ENCODE measurements at places on chromosomes 7 and 10. TPM values are rescaled to one million over a fixed set of nuclear protein-coding genes. Genes with fewer than 3 reads are reported as not detected.

DNA sequence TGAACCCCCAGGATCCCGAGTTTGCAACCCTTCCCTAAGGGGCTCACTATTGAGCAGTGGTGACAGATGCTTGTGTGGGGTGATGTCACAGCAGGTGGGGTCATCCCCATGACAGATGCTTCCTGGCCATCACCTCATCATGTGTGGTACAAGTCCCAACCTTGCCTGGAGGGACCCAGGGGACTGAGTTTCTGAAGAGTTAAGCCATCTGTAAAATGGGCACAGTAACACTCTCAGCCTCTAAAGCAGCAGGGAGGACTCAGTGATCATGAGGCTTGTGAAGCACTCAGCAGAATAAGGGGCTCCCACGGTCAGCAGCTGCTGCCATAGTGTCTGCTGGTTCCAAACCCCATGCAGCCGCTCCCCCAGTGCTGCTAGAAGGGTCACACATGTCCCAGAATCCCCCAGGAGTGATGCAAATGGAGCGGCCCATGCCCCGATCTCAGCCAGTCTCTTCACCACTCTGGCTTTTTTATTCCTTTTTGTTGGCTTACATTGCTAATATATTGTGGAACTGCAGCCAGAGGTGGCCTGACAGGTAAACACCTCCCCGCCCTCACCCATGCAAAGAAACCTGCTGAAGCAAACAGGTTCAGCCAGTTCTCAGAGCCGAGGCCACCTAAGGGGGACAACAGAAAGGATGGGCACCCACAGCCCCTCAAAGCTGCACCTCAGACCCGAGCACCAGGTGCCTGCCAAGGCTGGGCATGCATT, 102.1 kb upstream of the PDGFA start:
- DNase-seq: peak; percentile 78

- no peak for DNase-seq
Measured at GRCh38 chr7:116738378-116738777, 66.4 kb downstream of the MET start.

DNA sequence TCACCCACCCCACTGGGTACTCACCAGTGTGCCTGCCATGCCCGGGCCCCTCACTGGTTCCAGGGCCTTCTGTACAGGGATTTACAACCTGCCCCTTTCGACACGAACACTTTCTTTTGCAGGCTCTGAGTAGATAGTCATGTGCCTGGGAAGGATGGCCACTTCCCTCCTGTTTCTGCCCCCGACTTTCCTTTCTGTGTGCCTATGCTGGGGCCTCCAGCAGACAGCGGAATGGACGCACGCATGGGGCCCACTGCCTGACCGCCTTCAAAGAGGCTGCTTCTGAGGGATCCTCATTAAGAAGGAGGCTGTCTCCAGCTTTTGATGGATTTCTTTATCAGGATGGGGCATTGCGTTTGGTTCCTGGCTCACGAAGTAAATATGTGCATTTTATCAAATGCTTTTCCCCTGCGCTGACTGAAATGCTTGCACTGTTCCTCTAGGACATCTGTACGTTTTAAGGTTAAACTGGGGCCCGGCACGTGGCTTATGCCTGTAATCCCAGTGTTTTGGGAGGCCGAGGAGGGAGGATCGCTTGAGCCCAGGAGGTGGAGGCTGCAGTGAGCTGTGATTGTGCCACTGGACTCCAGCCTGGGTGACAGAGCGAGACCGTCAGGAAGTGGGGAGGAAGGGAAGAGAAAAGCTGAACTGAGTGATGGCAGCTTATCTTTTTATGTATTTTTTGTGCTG, 29.4 kb upstream of the NKX6-2 start:
- no peak for DNase-seq

- DNase-seq: no peak
Measured at GRCh38 chr7:97630116-97630515, 101.8 kb upstream of the TAC1 start.

DNA sequence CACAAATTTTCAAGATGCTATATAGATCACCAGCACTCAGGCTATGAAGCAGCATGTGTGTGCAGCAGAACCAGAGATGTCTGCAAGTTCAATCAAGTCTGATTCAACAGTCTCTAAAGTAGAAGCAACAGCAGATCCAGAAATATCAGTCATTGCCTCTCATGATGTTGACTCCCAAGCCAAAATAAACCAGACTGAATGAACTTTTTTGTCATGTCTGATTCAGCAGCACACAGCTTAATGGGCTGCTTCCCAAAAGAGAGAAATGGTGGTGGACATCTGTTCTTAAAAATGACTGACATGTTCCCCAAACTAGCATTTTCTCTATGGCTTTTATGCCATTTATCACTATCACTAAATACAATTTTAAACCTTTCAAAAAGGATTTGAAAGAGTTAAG, 53.8 kb downstream of the TMEM26 start:
- no peak for DNase-seq

DNA sequence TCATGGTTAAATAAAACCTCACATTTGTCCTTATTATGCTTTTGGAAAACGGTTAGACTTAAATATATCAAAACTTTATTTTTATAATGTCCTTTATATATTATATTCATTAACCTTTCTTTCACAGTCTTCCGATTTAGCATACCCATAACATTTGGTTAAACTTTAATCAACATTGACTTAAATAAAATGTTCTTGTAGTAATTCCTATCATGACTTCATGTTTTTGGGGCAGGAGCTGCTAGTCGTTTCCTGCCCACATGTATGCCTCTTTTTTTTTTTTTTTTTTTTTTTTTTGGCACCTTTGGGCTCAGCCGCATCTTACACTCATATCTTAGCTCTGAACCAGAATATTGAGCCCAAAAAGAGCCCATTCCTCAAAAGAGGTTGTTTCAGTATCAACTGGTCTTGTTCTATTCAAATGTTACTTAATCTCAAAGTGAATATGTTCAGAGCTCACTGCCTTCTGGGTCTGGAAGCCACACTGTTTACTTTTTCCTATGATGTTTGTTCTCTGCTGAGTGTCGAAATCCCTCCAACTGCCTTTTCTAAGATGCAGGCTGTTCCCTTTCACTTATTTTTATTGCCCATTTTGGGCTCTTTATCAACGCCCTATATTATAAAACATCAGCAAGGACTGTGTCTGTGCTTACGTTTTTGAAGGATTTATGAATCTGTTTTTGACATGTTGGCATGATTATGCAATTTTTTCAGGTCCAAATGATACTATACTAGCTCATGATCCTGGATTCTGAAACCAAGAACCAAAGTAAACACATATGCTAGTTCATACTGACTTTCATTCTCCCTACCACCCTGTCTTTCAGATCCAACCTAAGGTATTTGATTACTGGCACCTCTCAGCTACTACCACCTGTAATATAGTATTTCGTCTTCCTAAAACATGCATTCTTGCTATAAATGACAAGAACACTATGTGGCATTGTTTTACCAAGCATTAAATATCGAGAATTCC, 914.4 kb downstream of the PCDH15 start:
- DNase-seq: no peak

DNA sequence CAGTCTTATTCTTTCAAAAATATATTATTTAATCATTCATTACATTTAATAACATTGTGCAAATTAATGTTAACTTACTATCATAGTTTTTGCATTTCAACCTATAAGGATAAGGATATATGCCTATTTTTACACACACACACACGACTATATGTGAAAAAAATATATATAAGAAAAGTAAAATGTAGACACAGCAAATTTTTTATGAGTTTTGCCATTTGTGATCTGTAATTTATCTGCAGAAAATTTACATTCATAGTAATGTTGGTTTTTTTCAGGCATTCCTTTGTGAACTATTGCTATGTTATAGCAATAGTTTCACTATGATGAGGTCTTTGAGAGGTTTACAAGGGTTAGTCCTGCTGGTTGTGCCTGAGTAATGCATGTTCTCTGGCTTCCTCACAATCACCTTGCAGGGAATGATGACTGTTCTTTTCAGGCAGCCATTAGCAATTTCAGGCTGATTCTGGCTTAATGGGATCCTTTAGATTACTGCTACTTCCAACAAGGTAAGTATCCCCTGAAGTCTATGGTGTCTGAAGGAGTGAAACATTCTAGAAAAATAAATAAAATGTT, 183.7 kb upstream of the CDK1 start:
- DNase-seq: no peak

DNA sequence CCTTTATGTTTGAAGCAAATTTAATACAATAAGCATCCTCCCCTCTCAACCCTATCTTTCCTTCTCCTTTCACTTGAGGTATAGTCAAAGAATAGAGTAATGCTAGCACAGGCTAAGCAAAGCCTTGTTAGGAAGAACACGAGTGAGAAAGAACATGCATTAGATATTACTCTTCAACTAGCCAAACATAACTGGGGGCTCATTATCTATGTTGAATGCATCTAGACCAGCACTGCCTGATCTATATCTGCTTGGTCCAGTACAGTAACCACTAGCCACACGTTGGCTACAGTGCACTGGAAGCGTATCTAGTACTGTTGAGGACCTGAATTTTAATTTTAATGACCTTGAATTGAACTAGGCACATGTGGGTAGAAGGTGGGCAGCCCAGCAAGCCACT, 21.0 kb downstream of the SFMBT2 start:
- no peak for DNase-seq

GRCh38 chr7:149773446-149774236, at the start of gene ZNF467:
TSS of gene ZNF467 (minus strand) at chr7:149773588. CDS start at chr7:149771032, 2,556 bp downstream.
- DNase-seq: no peak

- no peak for DNase-seq
Measured at GRCh38 chr7:155396661-155397060, 61.3 kb upstream of the EN2 start.

- no peak for DNase-seq
Measured at GRCh38 chr7:54429111-54429510, 113.1 kb upstream of the VSTM2A start.

DNA sequence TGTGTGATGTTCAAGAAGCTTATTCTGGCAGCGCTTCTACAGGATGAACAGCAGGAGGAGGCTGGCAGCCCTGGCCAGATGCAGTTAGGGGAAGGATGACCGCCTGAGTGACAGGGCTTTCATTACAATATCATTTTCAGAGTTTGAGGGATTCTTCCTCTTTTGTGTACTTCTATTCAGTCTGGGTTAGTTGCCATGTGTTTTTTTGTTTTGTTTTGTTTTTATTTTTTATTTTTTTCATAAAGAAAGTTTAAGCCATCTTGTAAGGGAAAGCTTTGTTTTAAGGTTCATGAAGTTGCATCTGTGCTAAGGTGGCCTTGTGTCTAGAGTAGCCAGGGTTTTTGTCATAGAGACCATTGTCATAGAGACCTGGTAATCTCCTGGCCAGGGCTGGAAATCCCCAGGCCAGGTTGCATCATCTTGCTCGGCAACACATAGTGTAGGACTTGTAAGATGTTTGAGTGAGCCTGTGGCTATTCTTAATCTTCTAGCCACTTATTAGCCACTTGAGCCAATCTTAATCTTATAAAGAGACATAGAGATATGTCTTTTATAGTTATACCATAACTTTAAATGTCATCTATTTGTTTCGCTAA, 230.5 kb upstream of the TMEM229A start:
- DNase-seq: no peak

DNA sequence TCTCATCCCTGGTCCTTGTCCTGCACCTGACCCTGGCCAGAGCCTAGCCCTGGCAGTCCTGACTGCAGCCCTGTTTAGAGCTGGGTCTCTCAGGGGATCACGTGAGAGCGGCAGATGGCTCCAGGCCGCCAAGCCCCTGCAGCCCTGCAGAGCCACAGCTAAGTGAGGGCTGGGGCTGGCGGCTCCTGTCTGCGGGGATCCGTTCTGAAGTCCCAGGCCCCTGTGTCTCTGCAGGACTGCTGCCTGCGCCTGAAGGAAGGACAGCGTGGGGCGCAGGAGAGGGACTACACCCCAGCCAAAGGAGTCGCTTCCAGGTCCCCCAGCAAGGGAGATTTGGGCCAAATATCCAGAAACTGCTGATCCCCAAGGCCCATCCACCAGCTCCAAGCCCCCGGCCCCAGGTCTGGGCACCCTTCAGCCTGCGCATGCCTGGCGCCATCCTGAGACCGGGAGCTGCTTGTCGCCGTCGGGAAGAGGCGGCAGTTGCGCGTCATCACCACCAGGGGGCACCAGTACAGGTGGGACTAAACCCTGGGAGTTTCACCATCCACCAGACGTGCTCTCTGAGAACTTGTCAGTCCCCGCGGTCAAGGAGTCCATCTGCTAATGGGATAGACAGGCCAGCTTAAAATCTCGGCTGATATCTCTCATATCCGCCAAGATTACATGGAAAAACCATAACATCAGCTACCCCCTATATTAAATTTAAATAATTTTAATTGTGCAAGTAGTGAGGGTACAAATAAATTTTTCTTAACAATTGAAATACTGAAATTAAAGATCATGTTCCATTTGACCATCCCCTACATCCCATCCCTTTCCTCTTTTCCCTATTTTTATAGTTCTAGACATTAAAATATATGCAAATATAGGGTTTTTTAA, 25.1 kb upstream of the GHRHR start:
- DNase-seq: no peak

DNA sequence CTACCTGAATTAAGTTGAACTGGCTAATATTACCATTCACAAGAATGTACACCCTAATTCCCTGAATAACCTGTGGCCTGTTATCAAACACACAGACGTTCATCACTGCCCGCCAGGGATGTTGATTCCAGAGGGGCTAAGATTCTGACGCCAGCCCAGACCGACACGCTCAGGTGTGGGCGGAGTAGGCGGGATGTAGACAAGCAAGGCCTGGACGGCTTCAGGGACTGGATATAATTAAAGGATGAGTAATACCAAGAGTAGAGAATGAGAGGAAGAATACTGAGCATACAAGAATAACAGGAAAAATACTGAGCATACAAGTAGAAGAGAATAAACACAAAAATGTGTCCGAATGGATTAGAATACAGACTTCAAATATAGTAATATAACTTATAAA, 29.0 kb downstream of the CUBN start:
- DNase-seq: no peak

GRCh38 chr7:97226541-97226940, 109.0 kb downstream of the SDHAF3 start:
- no peak for DNase-seq

- DNase-seq: no peak
Measured at GRCh38 chr7:149850716-149851115, 12.5 kb downstream of the ZNF862 start.

- no peak for DNase-seq
Measured at GRCh38 chr7:36683695-36684357, 40.5 kb downstream of the AOAH start.

DNA sequence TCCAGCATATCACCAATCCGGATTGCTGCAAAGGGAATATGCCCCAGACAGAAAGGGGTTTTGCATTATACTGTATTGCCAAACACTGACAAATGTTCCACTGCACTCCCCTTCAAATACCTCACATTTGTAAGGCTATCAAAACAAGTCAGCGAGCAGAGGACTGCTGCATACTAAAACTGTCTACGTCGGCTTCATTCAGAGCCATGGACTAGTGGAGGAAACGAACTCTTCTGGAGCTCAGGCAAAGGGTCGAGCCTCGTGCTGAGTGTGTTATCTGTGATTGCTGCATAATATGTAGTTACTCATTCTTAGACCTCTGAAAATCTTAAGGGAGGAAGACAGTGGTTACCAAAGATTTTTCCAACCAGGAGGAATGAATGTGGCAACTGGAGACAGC, 200.2 kb downstream of the DYNC1I1 start:
- no peak for DNase-seq

Gene UNCX
- not detected for total RNA-seq

Gene PKD2L1
- total RNA-seq: not detected

Gene TMEM72
- not detected for total RNA-seq

Gene ABCB1
- 2.4 TPM for total RNA-seq

Gene RAB11FIP2
- 56.5 TPM for total RNA-seq

Gene SAP25
- total RNA-seq: not detected

Data from urinary bladder (tissue), 4 donors.